Smooth muscle cell of the brain vasculature (primary cell): ENCODE measurements at places on chromosomes 13 and 19.
A peak's percentile ranks its signal among the peaks of the same experiment; 100 is the strongest.

DNA sequence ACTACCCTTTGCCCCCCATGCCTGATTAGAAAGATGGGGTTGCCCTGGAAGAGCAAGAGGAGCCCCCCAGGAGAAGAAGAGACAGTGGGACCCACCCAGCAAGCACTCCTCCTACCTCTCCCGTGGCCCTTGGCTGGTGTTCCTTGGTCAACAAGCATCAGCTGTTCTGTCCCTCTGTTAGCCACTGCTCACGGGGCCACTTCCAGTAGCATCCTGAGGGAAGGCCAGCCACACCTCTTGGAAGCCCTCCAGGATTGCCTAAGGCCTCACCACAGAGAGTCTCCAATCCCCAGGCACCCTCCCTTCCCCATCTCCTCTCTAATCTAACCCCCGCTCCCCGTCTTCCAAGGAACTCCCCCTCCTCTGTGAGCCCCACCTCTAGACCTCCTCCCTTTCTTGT lies 15.1 kb upstream of the DPP9 start:
- no peak for DNase-seq

- no peak for DNase-seq
These were observed 11.6 kb downstream of the PARP4 start for GRCh38 chr13:24500977-24501376.

- peak; percentile 1 for DNase-seq
These were observed 379 bp upstream of the ZNF470 start for GRCh38 chr19:56566904-56567273.

GRCh38 chr13:51152701-51153100 lies 41.6 kb upstream of the C13orf42 start:
- no peak for DNase-seq

- no peak for DNase-seq
These were observed 308.3 kb downstream of the DNAJC15 start for GRCh38 chr13:43331672-43332071.

GRCh38 chr19:19152668-19153384 lies 14.5 kb upstream of the TMEM161A start:
- DNase-seq, result no peak

DNA sequence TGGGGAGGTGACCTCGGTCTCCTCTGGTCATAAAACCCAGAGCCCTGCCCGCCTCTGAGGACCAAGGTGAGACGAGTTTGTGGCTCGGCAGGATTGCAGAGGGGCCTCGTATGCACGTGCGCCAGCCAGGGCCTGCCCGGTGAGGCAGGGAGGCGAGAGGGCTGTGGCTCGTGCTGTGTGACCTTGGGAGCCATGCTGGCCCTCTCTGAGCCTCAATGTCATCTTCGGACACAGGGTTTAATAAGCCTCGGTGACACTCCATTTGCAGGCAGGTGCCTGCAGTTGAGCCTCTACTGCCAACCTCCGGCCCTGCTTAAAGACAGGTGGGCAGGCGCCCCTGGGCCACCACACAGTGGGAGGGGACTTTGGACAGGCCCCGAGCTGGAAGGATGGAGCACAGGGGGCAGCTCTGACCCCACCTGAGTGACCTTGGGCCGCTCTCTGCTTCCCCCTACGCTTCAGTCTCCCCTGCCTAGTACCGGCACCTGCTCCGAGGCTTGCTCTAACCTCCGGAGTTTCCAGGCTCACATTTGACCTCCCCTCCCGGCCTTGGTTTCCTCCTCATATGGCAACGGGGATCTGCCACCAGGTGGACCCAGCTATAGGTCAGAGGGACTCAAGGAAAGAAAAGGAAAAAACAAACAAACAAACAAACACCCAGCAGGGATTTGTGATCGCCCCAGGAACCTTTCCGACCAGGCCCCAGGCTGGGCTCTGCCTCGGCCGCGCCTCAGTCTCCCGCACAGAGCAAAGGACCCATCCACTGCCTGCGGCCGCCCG lies 3.1 kb downstream of the ZBTB7A start:
- no peak for DNase-seq

DNA sequence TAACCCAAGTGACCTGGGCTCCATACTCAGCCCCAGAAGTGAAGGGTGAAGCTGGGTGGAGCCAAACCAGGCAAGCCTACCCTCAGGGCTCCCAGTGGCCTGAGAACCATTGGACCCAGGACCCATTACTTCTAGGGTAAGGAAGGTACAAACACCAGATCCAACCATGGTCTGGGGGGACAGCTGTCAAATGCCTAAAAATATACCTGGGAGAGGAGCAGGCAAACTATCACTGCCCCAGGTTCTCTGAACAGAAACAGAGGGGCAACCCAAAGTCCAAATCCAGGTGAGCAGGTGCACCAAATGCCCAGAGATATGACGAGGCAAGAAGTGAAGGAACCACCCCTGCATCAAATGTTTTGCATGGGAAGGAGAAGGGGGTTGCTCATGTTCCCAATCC lies 6.1 kb upstream of the CEACAM7 start:
- DNase-seq, result no peak

DNA sequence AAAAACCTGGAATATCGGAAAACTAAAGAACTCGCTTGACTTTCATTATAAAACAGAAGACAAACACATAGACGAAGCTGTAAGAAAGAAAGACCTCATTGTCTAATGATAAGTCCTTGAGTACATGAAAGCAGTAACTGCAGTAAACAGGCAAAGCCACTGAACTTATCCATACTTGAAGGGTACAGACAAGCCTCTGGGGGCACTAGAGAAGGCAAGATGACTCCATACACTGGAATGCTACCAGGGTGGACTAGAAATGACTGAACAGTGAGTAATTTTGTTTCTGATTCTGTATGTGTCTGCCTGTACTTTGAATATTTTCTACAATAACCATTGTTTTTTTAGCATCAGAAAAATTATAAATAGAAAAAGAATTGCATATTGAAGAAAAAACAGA lies 507.9 kb downstream of the UQCRFS1 start:
- DNase-seq, result peak; percentile 57

- DNase-seq, result no peak
These were observed 984 bp downstream of the SIX5 start for GRCh38 chr19:45767881-45768654.

DNA sequence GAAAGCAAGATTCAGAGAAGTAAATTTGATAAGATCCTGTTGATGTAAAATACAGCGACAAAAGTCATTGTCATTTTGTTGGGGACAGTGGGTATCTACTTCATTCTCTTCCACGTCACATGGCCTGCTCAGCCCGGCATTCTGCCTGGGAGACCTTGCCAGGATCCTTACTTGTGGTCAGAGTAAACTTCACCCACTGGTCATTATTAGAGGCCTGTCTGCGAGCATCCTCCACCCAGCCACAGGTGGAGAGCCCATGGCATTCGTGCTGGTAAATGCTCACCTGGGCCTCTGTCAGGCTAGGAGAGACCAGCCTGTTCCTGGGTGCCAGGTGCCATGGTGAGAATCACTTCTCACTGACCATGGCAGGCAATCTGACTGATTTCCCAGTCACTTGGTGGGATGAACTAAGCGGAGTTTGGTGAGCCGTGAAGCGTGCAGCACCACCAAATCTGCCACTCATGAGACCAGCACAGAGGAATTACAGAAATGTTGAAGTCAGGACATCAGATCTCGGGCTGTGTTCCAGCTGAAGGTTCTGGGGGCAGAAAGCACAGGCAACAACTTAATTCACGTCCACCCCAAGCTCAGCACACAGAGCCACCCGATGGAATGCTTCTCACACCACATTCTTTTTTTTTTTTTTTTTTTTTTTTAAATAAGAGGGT lies 107.0 kb downstream of the SIPA1L3 start:
- no peak for DNase-seq

GRCh38 chr19:57803594-57804325 lies 11.0 kb downstream of the ZNF552 start:
- DNase-seq, result peak; percentile 50

- DNase-seq, result no peak
These were observed 2.0 kb downstream of the FBL start for GRCh38 chr19:39843919-39844793.

- DNase-seq, result no peak
These were observed 6.3 kb downstream of the MAP1S start for GRCh38 chr19:17725422-17726078.

DNA sequence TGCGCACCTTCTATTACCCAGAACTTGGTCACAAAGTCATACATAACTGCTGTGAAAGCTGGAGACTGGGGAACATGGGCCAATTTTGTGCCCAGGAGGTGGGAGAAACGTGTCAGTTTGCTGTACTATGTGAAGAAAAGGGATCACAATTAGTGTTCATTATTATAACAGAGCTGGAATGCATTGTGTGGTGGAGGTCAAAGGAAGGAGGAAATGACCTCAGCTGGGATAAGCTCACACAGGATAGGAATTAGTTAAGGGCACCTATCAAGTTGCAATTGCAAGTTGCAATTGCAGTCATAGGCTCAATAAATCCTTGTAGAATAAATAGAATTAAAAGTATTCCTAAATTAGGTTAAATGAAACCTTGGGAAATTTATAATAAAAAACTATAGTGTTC lies 103.9 kb upstream of the OBI1 start:
- no peak for DNase-seq

DNA sequence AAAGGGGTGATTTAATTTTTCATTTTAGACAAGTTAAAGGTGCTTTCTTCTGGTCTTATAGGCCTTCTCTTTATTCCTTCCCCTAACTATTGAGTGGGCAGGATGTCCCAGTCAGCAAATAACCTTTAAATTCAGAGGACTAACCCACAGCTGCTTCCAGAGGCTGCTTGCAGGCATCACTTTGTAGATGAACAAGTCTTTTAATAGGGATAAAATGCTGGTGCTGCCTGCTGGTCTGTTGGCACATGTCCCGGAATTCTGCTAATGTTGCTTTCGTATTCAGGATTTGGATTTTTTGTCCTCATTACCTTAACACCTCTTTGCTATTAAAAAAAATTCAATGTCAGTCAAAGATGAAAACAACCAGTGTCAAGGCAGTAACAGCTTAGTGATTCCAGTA lies 132.7 kb upstream of the KL start:
- peak; percentile 24 for DNase-seq

DNA sequence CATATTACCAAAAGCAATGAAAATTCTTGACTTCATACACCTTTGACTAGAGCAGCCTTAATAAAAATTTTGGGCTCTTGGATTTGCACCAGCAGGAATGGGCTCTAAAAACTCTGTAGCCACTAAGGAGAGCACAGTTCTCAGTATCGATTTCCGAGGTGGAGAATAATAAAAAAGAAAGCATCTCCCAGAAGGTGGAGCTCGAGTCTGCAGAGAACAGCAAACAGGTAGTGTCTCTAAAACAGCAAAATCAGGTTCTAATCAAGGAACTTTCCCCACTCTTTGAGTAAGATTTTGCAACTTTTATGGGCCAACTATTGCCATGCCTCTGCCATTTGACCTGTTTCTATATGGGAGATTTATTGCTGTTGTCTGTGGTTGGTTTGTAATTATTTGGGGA lies 258.7 kb upstream of the GPC6 start:
- no peak for DNase-seq

GRCh38 chr13:99896369-99897075 lies 75.0 kb downstream of the ZIC5 start:
- DNase-seq, result no peak

DNA sequence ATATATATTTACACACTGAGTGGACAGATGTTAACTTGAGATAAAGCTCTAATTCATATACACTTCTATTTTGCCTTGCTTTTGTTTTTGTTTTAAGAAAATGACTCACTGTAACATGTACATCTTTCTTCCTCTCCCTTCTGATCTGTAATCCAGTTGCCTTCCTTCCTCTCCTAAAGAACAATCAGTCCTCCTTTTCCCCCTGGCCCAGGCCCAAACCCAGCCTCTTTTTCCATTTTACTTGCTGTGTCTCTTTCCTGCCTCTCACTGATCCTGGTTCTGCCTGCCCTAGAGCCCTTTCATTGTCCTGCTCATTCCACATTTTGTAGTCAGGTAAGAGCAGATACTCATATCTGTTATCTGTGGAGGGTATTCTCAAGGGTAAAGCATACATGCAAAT lies 50.8 kb downstream of the ZAR1L start:
- DNase-seq, result peak; percentile 32
